ENCODE measurements at places on chromosomes 4 and X.

- no peak for DNase-seq
Measured at GRCh38 chr4:48493452-48494100, 3.5 kb downstream of the ZAR1 start.

GRCh38 chrX:48848847-48849246, 13.4 kb upstream of the PCSK1N start:
- DNase-seq, result no peak

- DNase-seq, result peak; percentile 50
Measured at GRCh38 chrX:115030625-115031024, 13.2 kb upstream of the IL13RA2 start.

DNA sequence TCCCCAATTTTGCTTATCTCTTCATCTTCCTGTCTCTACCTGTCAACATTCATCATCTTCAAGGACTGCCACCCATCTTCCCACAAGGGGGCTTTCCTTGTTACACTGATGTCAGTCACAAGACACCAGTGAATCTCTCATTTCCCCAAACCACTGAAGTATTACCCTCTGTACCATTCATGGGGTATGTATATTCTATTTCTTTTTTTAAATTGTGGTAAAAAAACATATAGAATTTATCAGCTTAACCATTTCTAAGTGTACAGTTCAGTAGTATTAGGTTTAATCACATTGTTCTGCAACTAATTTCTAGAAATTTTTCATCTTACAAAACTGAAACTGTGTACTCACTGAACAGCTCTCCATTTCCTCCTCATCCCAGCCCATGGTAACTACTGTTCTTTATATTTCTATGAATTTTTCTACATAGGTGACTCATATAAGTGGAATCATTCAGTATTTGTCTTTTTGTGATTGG, 98.6 kb downstream of the LARP7 start:
- no peak for DNase-seq

DNA sequence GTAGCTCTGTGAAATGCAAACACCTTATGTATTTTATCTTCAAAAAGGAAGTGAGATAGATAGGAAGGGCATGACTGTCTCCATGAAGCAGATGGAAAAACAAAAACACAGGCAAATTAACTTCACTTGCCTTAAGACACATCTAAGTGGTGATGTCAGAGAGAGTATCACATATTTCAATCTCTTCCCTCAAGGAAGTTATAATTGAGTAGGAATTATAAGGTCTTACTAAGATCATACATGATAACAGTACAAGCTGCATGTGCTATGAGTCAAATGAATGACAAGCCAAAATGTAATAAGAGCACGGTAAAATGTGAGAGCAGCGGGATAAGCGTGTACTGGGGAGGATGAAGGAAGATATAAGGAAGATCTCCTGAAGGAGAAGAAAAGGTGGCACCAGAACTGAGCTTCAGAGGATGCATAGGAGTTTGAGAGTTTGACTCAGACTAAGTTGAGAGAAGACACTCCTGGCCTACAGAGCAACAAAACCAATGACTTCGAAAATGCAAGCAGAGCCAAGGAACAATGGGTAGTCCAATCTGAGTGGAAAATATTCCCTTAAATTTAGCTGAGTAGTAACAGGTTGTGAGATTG, 43.3 kb upstream of the GALNT7 start:
- no peak for DNase-seq

GRCh38 chr4:119729835-119730670, 101.4 kb upstream of the PDE5A start:
- DNase-seq, result peak; percentile 43

GRCh38 chr4:88091378-88091777, 67.1 kb downstream of the ABCG2 start:
- DNase-seq, result no peak

DNA sequence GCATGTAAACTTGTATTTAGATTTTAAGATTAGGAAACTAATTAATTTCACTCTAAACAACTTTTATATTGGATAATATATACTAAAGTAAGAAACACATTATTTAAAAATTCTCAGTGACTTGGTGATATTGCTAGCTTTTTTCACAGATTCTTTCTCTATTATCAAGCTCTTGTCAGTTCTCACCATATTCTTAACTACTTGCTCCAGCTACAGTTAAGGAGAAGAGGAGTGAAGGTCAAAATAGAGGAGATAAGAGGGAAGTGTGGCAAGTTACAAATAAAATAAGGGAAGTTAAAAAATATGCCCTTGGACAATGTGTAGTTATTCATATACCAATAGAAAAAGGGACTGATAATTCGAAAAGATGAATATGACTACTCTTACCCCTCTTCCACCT, 34.7 kb upstream of the NAF1 start:
- no peak for DNase-seq
